ENCODE measurements at places on chromosomes 6 and 20. TPM values are rescaled to one million over a fixed set of nuclear protein-coding genes. Genes with fewer than 3 reads are reported as not detected.

DNA sequence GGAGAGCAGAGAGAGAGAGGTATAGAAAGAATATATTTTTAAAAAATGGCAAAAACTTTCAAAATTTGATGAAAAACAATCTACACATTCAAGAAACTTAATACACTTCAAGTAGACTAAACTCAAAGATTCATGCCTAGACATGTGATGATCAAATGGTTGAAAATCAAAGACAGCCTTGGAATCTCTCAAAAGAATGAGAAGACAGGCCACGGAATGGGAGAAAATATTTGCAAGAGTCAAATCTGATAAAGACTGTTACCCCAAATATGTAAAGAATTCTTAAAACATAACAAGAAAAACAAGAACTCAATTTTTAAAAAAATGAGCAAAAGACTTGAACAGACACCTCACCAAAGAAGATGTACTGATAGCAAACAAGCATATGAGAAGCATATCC, 49.7 kb downstream of the THEMIS start:
- peaks cover 9% of the 10 kb centered on the region for H3K4me1 ChIP-seq
- H3K27me3 ChIP-seq = no peaks in the 10 kb centered on the region
- H3K4me3 ChIP-seq = no peak overlapping the region
- H3K27ac ChIP-seq = no peak overlapping the region
- H3K36me3 ChIP-seq = no peaks in the 10 kb centered on the region
- no peak for DNase-seq

Gene ZC3H12D
- 7.1 TPM for polyA plus RNA-seq

DNA sequence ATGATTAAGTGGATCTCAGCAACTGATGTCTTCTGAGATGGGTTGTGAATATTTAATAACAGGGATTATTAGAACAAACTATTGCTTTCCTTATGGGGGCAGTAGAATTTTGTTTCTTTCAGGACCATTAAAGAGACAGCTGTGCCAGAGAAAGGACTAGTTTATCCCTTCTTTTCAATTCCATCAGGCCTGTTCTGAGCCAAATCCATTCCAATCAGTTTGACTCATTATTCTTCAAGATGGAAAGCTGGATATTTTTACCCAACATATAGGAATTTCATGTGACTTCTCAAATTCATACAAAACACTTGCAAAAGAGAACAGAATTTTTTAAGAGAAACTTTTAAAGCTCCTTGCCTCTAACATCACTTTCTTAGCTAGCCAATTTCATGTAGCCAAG, 722.0 kb upstream of the FLRT3 start:
- no peak for DNase-seq
- H3K27me3 ChIP-seq = no peaks in the 10 kb centered on the region
- H3K36me3 ChIP-seq = no peaks in the 10 kb centered on the region

Gene GSTA2
- not detected for polyA plus RNA-seq

DNA sequence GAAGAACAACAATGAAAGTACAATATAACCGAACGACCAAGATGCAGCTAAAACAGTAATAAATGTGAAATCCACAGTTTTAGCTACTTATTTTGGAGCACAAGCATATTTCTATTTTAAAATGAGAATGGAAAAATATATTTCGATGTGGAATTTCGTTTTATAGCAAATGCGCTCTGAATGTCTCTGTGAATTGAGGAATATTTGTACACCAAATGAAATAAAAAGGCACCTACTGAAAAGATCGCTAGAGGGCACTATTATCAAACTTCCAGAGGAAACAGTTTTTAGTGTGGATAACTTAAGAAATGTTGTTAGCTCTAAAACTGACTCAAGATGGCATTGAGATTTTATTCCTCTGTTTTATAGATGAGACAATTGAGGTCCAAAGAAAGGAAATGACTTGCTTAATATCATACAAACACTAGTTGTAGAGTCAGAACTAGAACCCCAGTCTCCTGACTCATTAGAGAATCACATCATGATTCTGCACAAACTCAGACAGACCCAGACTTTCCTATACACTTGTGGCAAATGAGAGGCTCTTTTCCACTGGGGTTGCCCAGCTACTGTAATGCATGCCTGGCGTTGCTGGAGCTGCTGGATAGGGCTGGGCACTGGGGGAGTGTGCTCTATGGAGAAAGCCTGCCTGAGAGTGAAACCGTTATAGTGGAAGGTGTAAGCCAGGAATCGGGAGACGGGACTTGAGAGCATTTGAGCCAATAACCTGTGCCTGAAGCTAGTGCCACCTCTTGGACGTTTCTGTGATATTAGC, 51.9 kb downstream of the GCLC start:
- DNase-seq = peak; percentile 58
- no peak overlapping the region for H3K4me3 ChIP-seq
- H3K27ac ChIP-seq = no peak overlapping the region

Gene MEI4
- not detected for polyA plus RNA-seq

DNA sequence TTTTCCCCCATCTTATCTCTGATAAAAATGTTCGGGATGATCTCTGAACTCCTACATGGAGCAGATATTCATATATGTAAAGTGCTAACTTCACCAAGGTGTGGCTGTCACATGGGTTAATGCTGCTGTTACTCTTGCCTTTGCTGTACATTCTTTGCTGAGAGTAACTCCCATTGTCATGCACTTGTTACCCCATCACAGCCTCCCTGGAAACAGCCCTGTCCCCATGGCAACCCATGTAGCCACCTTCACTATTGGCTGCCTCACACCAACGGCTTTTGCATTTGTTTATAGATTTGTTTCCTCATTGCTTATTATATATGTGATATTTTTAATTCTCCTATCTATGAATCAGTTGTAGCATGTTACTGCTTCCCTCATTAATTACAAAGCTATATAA, 17.3 kb upstream of the IBTK start:
- H3K27me3 ChIP-seq = peaks cover 2% of the 10 kb centered on the region
- no peak overlapping the region for H3K27ac ChIP-seq
- no peaks in the 10 kb centered on the region for H3K4me1 ChIP-seq
- no peak for DNase-seq

DNA sequence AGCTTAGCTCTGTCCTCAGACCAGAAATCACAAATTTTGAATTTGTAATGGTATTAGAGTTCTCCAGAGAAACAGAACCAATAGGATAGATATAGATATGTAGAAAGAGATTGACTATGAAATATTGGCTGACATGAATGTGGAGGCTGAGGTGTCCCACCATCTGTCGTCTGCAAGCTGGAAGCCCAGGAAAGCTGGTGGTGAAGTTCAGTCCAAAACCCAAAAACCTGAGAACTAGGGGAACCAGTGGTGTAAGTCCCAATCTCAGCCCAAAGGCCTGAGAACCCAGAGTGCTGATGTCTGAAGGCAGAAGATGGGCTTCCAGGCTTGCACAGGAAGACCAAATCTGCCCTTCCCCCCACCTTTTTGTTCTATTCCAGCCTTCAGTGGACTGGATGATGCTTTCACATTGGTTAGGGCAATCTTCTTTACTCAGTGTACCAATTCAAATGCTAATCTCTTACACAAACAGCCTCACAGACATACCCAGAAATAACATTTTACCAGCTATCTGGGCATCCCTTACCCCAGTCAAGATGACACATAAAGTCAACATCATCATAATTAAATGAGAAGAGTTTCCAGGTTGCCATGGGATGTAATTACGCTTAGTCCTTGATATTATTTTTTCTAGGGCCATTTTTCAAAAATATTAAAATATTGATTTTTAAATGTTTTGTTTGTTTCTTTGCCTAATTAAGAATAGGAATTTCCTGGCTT, 570.8 kb downstream of the UTRN start:
- DNase-seq = no peak
- H3K27me3 ChIP-seq = no peaks in the 10 kb centered on the region
- no peaks in the 10 kb centered on the region for H3K4me1 ChIP-seq
- H3K4me3 ChIP-seq = no peak overlapping the region

Data from CD4-positive, CD25-positive, alpha-beta regulatory T cell (primary cell).